ENCODE measurements at places on chromosomes 11 and 22.
A peak's percentile ranks its signal among the peaks of the same experiment; 100 is the strongest.

GRCh38 chr11:57500515-57500914, 15.0 kb downstream of the SLC43A1 start:
- DNase-seq = no peak

- DNase-seq = peak; percentile 72
Measured at GRCh38 chr22:20508815-20509271, 1.4 kb downstream of the MED15 start.

DNA sequence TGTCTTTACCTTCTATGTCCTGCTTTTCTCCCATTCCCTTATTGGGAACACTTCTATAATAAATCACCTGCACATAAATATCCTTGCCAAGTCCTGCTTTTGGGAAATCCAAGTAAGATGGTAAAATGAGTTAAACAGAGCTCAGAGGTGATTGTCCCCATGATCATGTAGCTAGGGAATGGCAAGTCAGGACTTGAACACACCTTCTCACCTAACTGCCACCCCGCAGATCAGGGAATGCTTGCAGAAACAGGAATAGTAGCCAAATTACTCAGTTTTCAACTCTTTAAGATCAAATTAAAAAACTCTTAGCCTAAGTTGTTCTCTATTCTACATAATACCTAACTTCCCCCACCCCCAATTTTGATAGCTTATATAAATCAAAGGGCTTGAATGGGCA, 16.0 kb downstream of the OOSP3 start:
- no peak for DNase-seq

GRCh38 chr22:36298601-36299000, 45.7 kb downstream of the APOL1 start:
- DNase-seq = no peak

DNA sequence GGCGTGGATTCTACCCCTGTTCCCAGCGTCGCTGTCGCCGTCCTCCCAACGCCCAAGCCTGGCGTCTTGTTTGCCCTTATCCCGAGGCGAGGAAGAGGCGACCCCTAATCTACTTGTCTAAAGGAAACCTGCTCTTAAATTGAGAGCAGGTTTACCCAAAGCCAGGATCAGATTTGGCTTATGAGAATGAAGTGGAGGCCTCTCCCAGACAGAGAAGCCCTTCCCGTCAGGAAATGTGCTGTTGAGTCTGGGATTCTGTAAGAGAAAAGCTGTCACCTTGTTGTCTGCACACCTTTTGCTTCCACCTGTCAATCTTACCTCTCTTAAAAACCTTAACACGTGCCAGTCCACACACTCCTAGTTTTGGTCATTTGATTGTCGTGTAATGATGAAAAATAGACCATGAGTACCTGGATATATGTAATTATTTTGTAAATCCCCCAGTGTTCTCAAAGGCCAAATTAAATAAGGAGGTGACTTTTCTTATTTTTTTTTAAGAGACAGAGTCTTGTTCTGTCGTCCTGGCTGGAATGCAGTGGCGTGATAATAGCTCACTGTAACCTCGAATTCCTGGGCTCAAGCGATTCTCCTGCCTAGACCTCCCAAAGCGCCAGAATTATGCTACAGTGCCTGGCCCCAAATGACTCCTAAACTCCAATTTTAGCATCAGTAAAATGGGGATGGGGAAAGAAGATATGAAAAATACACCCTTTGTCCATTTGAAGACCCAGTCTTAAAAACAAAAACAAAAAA, 627 bp downstream of the GTF2H1 start:
- DNase-seq = peak; percentile 45

GRCh38 chr22:33104147-33104854, 46.1 kb upstream of the SYN3 start:
- DNase-seq = no peak

- no peak for DNase-seq
Measured at GRCh38 chr11:115910379-115910778, 406.2 kb upstream of the CADM1 start.

GRCh38 chr11:75432911-75433321, at the start of gene KLHL35:
Gene KLHL35, minus strand, starts transcription at chr11:75433203. Its CDS starts 2,574 bp downstream, at chr11:75430629.
- DNase-seq = no peak
